ENCODE measurements at places on chromosomes 3 and 15.

DNA sequence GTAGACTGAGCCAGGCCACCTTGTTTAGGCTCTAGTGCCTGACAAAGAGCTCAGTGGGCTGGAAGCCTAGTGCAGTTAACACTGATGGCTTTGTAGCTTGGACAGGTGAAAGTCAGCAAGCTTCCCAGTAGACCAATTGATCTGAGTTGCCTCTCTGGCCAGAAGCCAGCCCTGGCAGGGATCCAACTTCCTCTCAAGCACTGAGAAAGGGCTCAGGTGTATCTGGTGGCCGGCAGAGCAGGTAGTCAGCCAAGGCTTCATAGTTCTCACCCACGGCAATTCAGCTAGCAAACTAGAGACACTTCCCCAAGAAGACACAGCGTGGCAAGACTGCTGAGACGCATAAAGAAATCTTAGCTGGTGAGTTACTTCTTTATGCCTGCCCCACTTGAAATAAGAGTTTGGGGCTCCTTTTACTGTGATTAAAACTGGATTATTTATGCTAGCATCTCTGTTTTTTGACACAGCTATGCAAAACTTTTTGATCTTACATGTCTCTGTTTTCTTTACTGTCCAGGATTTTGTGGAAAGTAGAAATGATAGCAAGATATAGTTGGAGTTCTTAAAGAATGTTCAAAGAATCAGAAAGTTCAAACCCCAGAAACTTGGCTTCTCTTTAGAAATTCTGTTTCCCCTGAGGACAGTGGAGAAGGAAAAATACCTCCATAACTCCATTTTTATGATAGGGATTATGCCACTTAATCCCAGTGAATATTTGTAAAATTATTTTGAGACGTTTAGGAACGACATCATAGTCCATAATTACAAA, 8.4 kb upstream of the CA12 start:
- no peak for DNase-seq

GRCh38 chr3:123055352-123055751, 11.5 kb upstream of the PDIA5 start:
- DNase-seq = no peak

GRCh38 chr3:7585052-7585451, 724.1 kb downstream of the GRM7 start:
- DNase-seq = no peak

DNA sequence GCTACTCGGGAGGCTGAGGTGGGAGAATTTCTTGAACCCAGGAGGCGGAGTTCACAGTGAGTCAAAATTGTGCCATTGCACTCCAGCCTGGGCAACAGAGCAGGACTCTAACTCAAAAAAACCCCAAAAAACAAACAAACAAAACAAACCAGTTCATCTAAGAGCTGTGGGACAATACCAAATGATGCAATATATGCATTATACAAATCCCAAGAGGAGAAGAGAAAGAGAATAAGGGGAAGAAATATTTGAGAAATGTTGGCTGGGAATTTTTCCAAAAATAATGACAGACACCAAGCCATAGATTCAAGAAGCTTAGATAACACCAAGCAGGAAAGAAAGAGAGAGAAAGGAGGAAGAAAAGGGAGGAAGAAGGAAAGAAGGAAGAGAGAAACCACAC, 82.5 kb downstream of the KLF13 start:
- DNase-seq = no peak

DNA sequence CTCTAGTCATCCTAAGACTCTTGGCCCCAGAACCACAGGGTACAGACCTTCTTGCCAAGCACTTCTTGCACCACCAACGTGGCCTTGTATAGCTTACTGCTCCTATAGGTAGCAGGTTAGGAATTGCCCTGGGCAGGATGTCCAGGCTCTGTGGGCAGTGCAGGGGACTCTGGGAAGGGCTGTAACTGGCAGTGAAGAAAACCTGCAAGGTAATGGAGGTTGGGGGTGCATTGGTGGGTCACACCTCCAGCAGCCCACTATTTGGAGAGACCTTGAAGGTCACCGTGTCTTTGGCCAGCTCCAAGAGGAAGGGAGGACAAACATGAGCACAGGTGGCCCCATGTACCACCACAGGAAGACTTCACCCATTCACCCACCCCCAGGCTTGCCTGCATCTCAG, 21.3 kb upstream of the XYLB start:
- no peak for DNase-seq

- no peak for DNase-seq
These were observed 2.1 kb downstream of the RPP25 start for GRCh38 chr15:74954515-74954914.

GRCh38 chr15:48049736-48050135, 71.1 kb upstream of the SLC24A5 start:
- DNase-seq = no peak

GRCh38 chr3:74529145-74529544, 85.3 kb downstream of the CNTN3 start:
- no peak for DNase-seq

DNA sequence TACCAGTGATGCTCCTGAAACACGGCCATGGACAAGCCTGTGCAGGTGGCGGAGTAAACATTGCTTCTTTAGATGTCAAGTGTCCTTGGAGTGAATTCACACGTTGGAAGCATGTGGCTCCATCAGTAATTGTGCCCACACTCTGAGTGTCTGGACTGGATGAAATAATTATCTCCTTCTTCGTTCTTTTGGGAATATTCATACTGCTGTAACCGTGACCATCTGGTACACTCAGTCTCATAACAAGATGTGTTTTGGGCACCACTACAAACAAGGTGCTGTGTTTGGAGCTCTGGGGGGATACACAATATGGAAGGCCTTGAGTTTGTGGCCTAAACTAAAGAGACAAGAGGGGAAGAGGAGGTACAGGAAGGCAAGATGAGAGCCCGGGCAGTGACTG, 165.6 kb downstream of the APBA2 start:
- no peak for DNase-seq

GRCh38 chr3:132038198-132038825, 3.5 kb upstream of the CPNE4 start:
- no peak for DNase-seq

DNA sequence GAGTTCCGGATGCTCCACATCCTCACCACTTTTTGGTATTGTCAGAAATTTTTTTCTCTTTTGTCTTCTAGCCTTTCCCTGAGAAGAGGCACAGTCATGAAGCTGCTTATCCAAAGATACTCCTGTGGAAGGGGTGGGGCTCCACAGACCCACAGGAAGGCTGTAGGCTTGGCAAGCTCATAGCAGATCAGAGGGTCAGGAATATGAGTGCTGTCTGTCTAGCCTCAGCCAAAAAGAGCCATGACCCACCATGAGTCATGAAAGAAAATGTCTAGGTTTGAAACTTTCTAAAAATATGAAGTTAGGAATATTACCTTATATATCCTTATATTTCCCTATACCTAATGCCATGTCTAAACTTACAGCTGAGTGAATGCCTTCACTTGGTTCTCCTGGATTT, 118.2 kb upstream of the THBS1 start:
- no peak for DNase-seq

- no peak for DNase-seq
These were observed 32.9 kb upstream of the TM4SF4 start for GRCh38 chr3:149441642-149442041.

- no peak for DNase-seq
These were observed 1.1 kb downstream of the TMED3 start for GRCh38 chr15:79311901-79312553.

DNA sequence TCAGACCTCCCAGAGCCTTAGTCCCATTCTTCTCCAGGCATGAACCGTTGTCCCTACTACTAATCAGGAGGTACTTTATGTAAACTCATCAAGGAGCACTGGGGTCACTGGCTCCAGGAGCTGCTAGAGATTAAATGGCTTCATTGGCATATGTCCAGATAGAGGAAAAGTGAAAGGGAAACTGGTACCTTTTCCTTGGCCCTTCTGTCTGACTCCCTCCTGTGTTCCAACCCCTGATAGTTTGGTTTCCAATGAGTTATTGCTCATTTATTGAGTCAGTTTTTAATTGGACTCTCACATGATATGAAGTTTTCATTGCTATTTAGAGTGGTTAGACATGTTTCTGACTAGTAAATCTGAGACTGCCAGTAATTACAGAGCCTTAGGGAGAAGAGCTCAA, 130.5 kb upstream of the BFSP2 start:
- no peak for DNase-seq

GRCh38 chr3:156474560-156475389, 80.1 kb downstream of the SSR3 start:
- no peak for DNase-seq

DNA sequence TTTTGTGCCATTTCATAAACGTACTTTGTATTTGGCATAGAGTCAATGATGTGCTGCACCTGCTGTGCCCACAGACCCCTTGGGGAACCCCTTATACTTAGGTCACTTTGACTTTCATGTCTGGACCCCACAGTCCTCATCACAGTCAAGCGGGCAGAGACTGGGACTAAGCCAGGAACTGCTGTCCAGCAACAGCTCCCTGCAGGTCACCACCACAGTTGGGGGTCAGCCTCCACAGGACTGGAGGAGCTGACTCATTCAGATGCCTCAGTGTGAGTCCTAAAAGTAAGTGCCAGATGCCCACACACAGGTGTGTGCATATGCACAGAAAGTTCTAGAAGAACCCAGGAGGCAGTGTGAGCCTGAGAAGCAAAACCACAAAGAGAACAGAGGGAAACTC, 339.8 kb downstream of the GABRB3 start:
- no peak for DNase-seq

GRCh38 chr3:142853270-142854168, 35.4 kb downstream of the PCOLCE2 start:
- no peak for DNase-seq

- no peak for DNase-seq
These were observed 24.5 kb upstream of the GOLGA6C start for GRCh38 chr15:75233504-75234190.

DNA sequence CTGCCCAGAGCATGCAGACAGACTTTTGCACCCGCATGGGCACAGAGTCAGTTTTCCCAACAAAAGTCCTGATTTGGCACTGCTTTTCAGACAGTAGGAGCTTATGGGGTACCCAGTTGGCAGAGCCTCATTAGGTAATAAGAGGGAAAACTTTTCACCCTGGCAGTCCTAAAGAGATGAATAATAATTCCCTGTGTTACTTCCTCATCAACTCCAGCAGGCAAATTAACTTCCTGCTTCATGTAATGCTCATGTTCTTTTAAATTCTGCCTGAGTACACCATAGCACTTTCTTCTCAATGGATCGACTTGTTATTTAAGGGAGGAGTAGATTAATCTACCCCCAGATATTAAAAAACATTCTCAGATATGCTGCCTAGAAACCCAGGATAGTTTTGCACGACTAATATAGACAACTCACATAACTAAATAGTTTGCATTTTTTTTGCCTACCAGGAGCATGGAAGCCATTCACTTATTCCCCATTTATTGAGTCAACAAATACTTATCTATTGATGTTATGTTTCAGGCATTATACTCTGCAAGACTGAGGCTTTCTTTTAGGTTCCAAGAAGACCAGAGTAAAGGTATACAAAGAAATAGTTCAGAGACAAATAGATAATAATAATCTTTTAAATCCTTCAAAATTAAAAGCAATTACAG, 214.5 kb downstream of the KCNMB2 start:
- DNase-seq = no peak

DNA sequence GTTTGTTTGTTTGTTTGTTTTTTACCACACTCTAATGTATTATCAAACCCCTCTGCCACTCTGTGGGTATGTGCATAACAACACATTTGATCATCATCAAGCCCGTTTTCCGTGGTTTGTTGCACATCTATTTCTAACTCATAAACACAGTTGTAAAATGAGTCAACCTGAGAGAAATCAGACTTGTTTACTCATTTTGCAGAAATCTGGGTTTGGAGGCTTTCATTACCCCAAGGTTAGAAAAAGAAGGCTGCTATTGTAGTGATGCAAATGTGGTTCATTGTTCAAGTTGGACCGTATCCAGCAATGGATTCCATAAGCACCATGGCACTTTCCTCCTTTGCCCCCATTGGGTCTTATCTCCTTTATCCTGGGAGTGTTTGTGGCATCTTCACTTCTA, 353.2 kb upstream of the SOX2 start:
- no peak for DNase-seq

DNA sequence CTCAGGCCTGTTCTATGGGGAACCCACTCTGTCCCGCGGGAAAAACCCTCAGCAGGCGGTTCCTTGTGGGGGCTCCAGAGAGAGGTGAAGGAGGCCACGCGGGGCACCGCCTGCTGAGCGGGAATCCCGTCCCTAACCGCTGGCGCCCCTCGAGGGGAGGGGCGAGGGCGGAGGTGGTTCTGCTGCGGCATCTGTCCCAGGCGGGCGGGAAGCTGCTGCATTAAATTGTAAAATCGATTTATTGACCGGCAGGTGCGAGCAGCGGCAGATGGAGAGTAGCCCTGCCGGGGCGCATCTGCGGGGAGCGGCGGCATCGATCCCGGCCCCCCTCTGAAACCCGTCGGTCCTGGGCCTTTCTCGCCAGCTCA, 3.7 kb upstream of the DLL4 start:
- DNase-seq = no peak

GRCh38 chr3:115758076-115758763, 134.9 kb downstream of the GAP43 start:
- no peak for DNase-seq

DNA sequence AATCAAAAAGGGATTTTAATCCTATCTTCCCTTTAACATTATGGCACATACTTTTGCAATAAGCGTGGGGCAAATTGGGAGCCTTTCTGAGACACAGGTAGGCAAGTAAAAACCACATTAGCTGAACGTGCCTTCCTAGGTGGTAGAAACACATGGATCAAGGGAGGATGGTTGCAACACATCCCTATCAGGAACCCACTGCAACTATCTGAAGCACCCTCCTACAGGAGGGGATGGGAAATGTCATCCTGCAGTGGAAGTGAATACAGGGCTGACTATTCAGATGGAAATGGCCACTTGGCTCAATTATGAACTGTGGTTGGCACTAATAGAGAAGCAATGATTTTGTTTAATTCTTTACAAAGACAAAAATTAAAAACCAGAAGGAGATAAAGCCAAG, 826.3 kb downstream of the FHIT start:
- DNase-seq = no peak

GRCh38 chr3:72798552-72799195, 49.6 kb downstream of the SHQ1 start:
- DNase-seq = no peak

GRCh38 chr3:182235504-182235903, 523.8 kb downstream of the SOX2 start:
- DNase-seq = no peak

DNA sequence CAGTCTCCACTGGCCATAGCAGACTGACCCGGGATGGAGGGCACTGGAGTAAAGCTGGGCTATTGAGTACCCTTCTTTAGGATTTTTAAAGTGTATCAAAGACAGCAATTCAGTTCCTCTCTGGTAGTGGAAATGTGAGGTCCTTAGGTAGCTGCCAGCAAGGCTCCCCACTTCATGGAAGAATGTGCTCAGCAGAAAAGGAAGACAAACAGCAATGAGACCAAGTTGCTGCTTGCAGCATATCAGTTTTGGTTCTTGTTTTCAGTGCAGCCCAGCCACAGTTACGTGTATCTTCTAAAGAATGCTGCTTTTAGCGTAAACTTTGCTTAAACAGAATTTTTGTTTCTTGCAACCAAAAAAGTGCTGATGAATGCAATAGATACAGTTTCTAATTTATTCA, 374.0 kb upstream of the CBLB start:
- DNase-seq = no peak

Measured in stimulated activated CD4-positive, alpha-beta T cell treated with anti-CD3 and anti-CD28 coated beads, Interleukin-1b, Interleukin-23, amount 100 ng/mL, for 24 hours (primary cell).